Right ventricle myocardium superior (tissue), 1 donor: ENCODE measurements at places on chromosomes 5 and 9.

DNA sequence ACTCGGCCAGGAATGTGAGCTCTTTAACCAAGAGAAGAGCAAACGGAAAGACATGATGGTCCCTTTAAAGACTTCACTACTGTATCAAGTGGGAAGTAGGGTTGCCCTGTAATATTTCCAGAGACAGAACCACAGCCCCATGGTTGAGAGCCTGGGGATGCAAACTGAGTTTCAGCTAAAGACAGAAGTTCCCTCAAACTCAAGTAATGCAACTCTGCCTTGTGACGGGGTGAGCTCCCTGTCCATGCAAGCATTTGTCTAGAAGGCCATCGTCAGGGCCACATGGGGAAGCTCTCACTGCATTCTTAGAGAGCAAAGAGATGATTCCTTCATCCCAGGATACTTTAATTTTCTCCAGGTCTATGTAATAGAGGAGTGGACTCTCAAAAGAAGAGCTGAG, 82.8 kb downstream of the INSYN2B start:
- no peak for DNase-seq

DNA sequence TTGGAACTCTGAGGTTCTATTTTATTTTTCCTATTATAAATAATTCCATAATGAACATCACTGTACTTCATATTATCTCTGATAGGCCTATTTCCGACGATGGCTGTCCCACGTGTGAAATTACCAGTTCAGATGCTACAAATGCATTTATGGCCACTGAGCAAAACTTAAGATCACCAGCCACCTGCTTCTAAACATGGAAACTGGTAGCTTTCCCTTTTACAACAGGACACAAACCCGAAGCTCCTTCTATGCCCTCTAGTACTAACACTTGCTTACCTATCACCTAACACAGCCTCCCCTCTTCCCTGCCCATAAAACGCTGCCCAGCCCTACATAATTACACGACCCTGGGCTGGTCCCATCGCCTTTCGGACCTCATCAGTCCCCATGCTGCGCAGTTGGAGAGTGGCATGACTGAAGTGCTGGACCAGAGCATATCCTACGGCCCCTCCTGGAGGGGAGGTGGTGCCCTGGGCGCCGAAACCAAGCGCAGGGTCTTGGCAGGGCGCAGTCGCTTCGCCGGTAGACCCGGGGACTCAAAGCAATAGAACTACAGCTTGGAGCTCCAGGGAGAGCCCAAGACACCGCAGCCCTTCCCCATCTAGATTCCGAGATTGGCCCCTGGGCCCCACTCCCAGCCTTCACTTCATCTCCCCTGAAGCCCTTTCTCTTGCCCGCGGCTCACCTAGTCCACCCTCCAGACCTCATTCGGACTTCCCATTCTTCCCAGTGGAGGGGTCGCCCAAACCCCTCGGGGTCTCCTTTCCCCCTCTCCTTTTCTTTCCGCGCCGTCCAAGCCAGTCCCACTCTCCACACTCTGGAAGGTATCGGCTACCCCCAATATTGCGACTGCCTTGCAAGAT, 1.0 kb upstream of the SAP30L start:
- DNase-seq, result no peak

GRCh38 chr5:38724301-38725030, 121.3 kb upstream of the OSMR start:
- DNase-seq, result no peak

GRCh38 chr5:137148655-137149054, 350.5 kb downstream of the SPOCK1 start:
- no peak for DNase-seq
